Stimulated activated CD4-positive, alpha-beta T cell treated with anti-CD3 and anti-CD28 coated beads, Interleukin-4, amount 100 ng/mL, for 1 hour (primary cell): ENCODE measurements at places on chromosomes 16 and 17.

GRCh38 chr16:31221357-31222160 is 4.6 kb upstream of the PYDC1 start:
- DNase-seq = no peak

GRCh38 chr16:53872248-53873221 is 168.6 kb downstream of the FTO start:
- no peak for DNase-seq

DNA sequence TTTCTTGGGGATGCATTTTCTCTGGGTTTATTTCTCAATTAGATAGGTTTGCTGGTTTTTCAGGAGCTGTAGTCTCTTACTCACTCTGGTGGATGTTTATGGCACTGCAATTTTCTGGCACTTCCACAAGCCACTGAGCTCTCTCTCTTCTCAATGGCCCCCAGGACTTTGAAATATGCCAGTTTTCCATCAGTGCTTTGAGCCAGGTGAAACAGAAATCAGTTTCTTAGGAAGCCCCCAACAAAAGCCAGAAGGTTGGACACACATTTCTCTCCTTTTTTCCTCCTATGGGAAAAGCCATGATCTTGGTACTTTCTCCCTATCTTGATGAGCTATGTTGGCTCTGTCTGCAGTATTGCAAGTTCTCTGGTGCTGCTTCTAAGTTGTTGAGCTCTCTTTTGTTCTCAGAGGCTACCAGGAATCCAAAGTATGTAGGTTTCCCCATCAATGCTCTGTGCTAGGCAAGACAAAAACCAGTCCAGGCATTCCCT is 90.7 kb upstream of the SMIM36 start:
- no peak for DNase-seq

DNA sequence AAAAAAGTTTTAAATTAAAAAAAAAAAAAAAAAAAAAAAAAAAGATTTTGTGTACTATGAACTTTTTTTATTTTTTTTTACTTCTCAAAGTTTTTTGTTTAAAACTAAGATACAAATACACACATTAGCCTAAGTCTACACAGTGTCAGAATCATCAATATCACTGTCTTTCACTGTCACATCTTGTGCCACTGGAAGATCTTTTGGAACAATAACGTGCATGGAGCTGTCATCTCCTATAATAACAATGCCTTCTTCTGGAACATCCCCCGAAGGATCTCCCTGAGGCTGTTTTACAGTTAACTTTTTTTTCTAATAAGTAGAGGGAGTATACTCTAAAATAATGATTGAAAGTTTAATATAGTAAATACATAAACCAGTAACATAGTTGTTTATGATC is 295.7 kb downstream of the KCNJ2 start:
- no peak for DNase-seq

DNA sequence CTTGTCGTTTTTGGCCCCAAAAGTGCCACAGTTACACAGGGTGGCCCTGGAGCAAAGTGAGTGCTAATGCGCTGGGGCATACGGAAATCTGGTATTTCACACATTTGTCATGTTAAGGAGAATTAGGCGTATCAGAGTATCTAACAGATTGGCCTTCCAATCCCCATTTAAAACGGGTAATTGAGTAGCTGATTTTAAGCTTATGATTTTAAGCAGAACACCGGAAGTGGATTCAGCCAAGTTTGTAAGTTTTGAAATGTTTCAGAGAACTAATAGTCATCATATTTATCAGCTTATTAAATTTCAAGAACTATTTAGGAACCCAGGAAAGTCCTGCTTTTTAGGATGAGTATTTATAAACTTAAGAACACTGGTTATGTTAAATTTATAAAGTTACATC is 19.5 kb downstream of the LRRC75A start:
- DNase-seq = no peak
